ENCODE measurements at places on chromosomes 3 and 15.

- no peak overlapping the region for H3K4me3 ChIP-seq
- no peak for DNase-seq
- no peaks in the 10 kb centered on the region for H3K4me1 ChIP-seq
- H3K27ac ChIP-seq = no peak overlapping the region
- no peaks in the 10 kb centered on the region for H3K36me3 ChIP-seq
- H3K27me3 ChIP-seq = no peaks in the 10 kb centered on the region
Observed at GRCh38 chr3:136245691-136246090, 4.4 kb upstream of the PCCB start.

- H3K4me3 ChIP-seq = no peak overlapping the region
- DNase-seq = no peak
- H3K27ac ChIP-seq = no peak overlapping the region
- no peaks in the 10 kb centered on the region for H3K27me3 ChIP-seq
Observed at GRCh38 chr3:55060896-55061719, 133.2 kb upstream of the LRTM1 start.

GRCh38 chr15:39856357-39856756 lies 63.7 kb downstream of the GPR176 start:
- H3K36me3 ChIP-seq = peaks cover 17% of the 10 kb centered on the region
- H3K4me1 ChIP-seq = peaks cover 7% of the 10 kb centered on the region
- no peak overlapping the region for H3K4me3 ChIP-seq
- H3K27me3 ChIP-seq = no peaks in the 10 kb centered on the region

DNA sequence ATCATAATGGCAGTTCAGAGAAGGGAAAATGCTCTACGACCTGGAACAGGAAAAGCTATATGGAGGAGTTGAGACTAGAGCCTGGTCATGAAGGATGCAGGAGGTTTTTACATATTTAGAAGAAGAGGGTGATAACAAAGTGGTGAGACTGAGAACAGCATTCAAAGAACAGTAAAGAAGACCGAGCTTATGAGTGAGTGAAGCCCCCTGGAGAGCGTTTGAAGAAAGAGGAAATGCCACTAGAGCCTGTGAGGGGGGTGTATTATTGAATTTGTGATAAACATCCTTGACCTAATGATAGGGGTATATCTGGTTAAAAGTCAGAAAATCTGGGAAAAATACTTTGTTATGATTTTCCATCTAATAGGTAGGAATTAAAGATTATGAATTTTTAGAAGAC lies 4.2 kb downstream of the PARP9 start:
- H3K4me1 ChIP-seq = peaks cover 9% of the 10 kb centered on the region
- peak overlapping the region; percentile 5 for H3K4me3 ChIP-seq
- no peaks in the 10 kb centered on the region for H3K27me3 ChIP-seq
- no peak for DNase-seq
- H3K36me3 ChIP-seq = no peaks in the 10 kb centered on the region

GRCh38 chr3:41088882-41089281 lies 110.4 kb upstream of the CTNNB1 start:
- DNase-seq = no peak
- no peaks in the 10 kb centered on the region for H3K36me3 ChIP-seq
- no peak overlapping the region for H3K4me3 ChIP-seq
- H3K27ac ChIP-seq = no peak overlapping the region
- no peaks in the 10 kb centered on the region for H3K27me3 ChIP-seq

DNA sequence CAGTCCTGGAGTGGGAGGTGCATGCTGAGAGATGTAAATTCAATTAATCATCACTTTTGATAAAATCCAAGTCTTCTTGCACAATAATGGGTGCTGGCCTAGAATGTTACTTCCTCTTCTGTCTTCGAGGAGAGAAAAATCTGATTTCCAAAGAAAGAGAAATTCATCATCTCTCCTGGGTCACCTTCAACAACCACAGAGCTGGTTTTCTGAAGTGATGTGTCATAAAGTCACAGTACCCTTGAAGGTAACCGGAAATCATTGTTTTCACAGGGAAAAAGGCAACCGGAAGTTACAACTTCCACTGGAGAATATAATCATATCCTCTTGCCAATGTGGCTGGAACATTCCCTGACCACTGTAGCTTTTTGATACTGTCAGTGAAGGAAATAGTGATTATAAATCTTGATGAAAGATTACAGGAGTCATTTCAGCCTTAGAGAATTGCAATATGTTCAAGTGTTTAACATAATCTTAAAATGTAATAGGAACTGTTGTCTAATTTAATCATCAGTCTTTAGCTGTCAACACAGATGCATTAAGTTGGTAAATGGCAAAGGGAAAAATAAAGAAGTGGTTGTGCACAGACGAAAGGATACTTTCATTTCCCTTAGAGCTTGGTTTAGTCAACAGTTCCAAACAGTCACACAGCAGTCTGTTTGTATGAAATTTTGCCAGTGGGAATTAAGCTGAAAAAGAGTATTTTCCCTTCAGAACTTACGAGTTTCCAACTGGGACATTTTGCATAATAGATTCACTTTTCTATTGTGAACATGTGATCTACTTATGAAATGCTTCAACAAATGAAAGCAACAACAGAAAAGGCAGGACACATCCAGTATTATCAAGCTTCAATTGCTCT lies 106.5 kb upstream of the SLC4A7 start:
- H3K27me3 ChIP-seq = no peaks in the 10 kb centered on the region
- peaks cover 5% of the 10 kb centered on the region for H3K4me1 ChIP-seq
- no peak overlapping the region for H3K27ac ChIP-seq
- no peak for DNase-seq

DNA sequence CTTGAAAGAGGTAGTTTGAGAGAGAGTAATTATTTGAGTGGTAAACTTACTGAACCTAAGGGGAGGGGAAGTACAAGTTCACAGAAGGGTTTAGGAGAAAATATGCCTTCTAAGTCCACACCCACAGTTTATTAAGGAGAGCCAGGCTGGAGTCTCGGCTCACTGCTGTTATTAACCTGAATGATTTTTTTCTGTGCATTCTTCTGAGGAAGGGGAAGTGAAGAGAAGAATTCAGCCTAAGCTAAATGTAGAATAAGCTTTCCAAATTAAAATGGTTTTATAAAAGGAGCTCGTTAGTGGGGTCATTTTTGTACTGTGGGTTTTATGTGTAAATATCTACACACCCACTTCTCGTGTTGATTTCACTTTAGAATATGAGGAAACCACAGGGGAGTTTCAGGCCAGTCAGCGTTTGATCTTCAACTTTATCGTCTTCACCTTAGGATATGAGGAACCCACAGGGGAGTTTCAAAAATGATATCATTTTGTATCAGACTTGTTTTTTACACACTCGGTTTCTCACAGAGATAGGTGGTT lies 1.5 kb downstream of the WHAMM start:
- H3K27ac ChIP-seq = no peak overlapping the region
- H3K27me3 ChIP-seq = no peaks in the 10 kb centered on the region
- H3K4me3 ChIP-seq = peak overlapping the region; percentile 92
- H3K4me1 ChIP-seq = no peaks in the 10 kb centered on the region
- peaks cover 17% of the 10 kb centered on the region for H3K36me3 ChIP-seq

DNA sequence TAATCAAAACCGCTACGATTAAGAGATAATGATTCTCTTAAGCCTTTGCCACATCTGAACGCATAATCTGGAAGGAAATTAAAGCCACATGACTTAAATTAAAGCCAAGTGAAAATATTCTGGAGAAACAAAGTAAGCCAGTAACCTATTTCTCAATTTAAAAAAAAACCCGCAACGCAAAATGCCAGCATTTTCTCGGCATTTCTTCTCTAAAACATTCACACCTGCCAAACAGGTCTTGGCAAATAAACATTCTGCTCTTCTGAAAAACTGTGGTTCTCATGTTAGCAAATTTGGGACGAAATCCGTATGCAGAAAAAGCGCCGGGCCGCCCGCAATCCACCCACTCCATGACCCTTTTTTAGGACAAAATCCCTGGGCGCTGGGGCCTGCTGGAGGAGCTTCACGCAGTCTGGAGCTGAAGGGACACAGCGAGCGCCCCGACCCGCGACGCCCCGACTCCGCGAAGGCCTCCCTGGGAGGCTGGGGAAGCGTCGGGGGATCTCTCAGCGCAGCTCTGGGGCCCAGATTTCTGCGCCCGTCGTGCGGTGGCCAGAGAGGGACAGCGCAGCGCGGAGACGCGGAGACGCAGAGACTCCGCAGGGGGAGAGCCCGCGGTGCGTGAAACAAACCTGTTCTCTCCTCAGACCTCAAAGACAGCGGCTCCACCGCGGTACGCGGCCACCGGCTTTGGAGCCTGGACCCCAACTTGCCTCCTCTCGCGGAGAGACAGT lies 471 bp downstream of the NKIRAS1 start:
- no peaks in the 10 kb centered on the region for H3K27me3 ChIP-seq
- no peaks in the 10 kb centered on the region for H3K4me1 ChIP-seq
- H3K27ac ChIP-seq = no peak overlapping the region
- peak overlapping the region; percentile 99 for H3K4me3 ChIP-seq

DNA sequence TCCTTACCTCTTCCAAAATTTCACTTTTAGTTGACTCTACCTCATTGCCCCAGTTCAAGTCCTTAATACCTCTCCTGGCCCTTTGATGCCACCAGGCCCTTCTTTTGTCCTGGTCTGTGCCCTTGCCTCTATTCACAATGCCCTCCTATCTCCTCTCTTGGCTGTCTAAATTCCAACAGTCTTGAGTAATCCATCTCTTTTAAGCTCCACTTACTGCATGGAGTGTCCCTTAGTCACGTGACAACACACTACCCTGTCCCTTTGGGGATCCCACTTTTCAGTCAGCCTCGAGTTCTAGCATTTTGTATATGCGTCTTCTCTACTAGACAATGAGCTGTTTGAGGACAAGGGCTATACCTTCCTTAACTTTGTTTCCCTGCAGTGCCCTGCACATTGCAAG lies 52.7 kb upstream of the SCN5A start:
- no peak for DNase-seq
- H3K4me3 ChIP-seq = no peak overlapping the region
- H3K36me3 ChIP-seq = no peaks in the 10 kb centered on the region
- no peaks in the 10 kb centered on the region for H3K27me3 ChIP-seq

DNA sequence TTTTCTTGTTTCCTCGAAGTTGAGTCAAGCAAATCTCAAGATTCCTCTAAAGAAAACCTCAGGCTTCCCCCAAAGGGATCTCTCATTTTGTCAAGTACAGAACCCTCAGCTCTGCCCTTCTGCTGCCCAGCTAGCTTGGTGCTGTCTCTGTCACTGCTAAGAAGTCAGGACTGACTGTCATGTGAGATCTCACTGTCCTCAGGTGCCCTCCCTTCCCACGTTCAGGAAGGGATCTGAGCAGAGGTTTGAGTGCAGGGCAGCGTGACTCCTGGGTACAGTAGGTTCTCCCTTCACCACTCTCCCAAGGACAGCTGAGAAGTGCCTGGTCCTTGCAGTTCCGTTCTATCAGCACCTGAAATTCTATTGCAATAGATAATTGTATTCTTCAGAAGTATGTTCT lies 229.7 kb downstream of the SLCO3A1 start:
- no peaks in the 10 kb centered on the region for H3K27me3 ChIP-seq
- H3K4me3 ChIP-seq = no peak overlapping the region
- no peaks in the 10 kb centered on the region for H3K36me3 ChIP-seq

DNA sequence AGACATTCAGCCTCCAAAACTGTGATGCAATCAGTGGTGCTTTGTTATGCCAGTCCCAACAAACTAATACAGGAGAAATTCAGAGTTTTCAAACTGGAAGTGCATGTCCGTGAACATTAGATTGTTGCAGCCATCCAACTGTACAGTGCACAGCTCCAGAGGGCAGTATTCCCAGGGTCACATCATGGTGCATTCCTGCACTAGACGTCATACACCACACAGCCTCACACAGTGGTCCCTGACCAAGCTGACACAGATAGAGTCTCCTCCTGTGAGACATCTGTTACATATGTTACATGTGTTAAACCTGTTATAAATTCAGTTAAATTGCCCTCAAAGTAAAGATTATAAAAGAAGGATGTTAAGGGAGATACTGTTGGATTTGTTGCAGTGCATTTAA lies 209.0 kb downstream of the LRRN1 start:
- no peak for DNase-seq
- H3K4me3 ChIP-seq = no peak overlapping the region
- no peaks in the 10 kb centered on the region for H3K27me3 ChIP-seq
- H3K4me1 ChIP-seq = no peaks in the 10 kb centered on the region
- no peak overlapping the region for H3K27ac ChIP-seq
- peaks cover 10% of the 10 kb centered on the region for H3K36me3 ChIP-seq

GRCh38 chr3:178302966-178303930 lies 233.0 kb upstream of the KCNMB2 start:
- no peaks in the 10 kb centered on the region for H3K27me3 ChIP-seq
- H3K36me3 ChIP-seq = no peaks in the 10 kb centered on the region
- DNase-seq = no peak
- H3K4me3 ChIP-seq = no peak overlapping the region
- H3K4me1 ChIP-seq = no peaks in the 10 kb centered on the region

DNA sequence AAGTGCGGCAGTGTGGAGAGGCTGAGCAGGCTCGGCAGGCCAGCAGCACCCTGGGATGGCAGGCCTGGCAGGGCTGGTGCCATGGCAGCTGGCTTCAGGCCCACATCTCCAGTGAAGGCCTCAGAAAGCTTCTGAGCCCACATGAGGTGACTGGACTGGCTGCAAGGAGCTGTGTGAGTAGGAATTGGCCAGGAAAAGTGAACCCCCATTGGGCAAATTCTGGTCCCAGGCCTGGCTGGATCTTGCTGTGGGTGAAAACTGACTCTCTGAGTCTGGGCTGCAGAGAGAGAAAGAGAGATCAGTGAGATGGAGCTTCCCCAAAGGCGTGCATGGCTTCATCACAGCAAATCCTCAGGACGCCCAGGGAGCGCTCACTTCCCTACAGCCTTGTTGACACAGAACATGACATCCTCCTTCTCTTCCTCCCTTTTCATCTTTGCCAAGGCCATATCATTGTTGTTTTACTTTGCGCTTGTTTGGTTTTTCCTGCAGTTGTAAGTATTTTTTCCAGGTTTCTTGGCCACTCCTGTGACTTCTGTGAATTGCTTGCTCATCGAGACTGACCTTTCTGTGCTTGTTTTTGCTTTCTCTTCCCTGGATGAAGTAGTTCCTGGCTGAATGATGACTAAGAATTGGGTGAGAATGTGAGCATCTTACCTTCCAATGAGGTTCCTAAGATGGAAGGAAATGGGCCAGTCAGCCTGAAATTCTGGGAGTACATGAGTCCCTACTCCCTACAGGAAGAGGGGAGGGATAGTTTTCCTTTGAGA lies 299.1 kb downstream of the TLE3 start:
- no peaks in the 10 kb centered on the region for H3K36me3 ChIP-seq
- no peak overlapping the region for H3K4me3 ChIP-seq
- no peak overlapping the region for H3K27ac ChIP-seq
- peak; percentile 14 for DNase-seq
- H3K4me1 ChIP-seq = no peaks in the 10 kb centered on the region

DNA sequence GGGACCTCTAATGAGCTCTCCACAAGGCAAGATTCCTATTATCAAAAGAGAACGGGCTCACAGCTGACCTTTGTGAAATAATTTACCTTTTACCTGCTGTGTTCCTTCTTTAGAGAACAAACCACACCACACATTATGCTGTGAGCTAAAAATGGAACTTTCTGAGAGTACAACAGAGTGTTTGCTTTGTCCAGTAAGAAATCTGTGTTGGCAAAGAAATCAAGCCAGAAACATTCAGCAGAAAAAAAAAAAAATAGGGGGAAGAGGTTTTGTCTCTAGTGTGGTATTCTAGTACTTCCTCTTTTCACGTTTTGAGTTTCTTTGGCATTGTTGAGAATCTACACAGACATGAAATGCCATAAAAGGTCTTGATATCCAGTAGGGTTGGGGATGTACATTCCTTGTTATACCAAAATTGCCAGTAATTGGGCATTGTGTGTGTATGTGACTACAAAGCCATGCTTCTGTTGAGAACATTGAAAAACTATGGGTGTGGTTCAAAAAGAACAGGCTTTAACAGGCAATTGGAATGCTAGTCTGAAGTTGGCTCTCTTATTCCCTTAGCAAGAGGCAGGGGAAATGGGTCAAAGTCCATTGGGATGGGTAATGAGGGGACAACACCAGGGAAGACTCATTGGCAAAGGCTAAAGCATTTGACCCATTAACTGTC lies 273.5 kb downstream of the NEK10 start:
- H3K36me3 ChIP-seq = 0 out of 2 replicates have a peak, but pooled peaks cover 4% of the 10 kb centered on the region
- no peak overlapping the region for H3K4me3 ChIP-seq
- no peak overlapping the region for H3K27ac ChIP-seq
- H3K4me1 ChIP-seq = no peaks in the 10 kb centered on the region
